ENCODE measurements at places on chromosomes 2 and 18.

DNA sequence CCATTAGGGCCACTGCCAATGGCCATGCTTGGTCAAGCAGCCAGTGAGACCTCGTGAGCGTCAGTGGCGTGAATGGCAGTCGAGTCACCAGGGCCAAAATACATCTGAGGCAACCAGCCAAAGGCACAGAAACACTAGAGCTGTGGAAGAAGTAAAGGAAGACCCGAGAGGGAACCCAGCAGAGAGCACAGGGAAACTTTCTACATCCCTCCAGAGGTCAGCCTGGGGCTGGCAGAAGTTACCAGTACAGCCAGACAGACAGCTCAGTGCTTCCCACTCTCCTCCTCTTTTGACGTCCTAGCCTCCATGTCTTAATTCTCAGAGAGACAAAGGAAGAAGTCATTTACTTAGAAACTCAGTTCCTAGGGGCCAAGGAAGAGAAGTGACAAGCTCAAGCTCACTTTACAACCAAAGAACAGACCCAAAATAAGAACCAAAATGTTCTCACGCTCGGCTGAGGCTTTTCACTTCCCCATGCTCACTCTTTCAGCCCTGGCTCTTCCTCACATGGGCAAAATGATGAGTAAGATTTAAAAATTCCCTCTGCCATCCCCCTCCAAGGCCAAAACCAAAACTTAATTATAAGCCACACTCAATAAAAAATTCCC lies 8.7 kb downstream of the CYRIA start:
- no peak for DNase-seq

DNA sequence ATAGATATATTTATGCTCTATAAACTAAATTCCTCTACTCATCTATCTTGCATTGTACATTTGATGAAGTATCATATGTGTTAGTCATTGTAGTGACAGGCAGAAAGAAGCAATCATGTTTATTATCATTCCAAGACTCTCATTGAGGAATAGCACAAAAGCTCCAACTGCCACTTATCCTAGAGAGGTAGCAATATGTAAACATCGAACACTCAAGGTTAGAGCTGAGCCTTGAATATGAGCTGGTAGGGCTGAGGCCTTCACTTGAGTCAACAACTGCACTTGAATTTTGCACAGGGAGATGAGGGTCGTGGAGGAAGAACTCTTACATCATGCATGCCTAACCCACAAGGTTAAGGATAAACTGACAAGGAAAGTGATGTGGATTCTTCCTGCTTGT lies 900.9 kb downstream of the CPS1 start:
- DNase-seq, result no peak

GRCh38 chr2:8409461-8410260 lies 272.2 kb upstream of the ID2 start:
- no peak for DNase-seq

- no peak for DNase-seq
These were observed 112.0 kb upstream of the FOSL2 start for GRCh38 chr2:28280619-28281018.

GRCh38 chr18:40570615-40571014 lies 1384.4 kb upstream of the PIK3C3 start:
- DNase-seq, result no peak

DNA sequence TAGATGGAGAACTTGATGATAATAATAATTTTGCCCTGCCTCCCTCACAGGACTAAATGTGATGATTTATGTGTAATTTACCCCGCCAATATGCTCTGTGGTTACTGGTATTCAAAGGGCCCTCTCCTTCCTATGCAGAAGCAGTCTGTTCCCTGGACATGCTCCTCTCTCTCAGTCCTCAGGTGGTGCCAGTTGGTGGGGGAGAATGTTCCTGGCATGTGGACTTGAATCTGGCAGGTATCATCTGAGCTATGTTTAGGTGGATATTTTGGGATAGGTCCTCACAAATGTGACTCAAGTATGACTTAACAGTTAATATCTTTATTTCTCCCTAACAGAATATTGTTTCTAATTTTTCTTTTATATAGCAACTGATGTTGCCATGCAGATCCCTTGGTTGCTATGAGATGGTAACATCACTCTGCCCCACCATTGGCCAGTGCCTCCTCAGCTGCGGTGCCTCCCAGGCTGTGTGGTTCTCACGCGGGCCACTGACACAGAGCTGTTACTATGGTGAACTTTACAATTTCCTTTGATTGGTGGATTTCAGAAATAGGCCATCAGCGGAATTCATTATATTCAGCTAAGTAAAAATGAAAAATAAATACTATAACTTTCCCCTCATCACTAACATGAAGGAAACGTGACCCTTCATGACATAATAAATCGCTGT lies 106.7 kb upstream of the PELI1 start:
- peak; percentile 38 for DNase-seq

GRCh38 chr2:150491943-150492342 lies 4.5 kb upstream of the RND3 start:
- DNase-seq, result no peak

- no peak for DNase-seq
These were observed 9.2 kb upstream of the CNRIP1 start for GRCh38 chr2:68328901-68329300.

DNA sequence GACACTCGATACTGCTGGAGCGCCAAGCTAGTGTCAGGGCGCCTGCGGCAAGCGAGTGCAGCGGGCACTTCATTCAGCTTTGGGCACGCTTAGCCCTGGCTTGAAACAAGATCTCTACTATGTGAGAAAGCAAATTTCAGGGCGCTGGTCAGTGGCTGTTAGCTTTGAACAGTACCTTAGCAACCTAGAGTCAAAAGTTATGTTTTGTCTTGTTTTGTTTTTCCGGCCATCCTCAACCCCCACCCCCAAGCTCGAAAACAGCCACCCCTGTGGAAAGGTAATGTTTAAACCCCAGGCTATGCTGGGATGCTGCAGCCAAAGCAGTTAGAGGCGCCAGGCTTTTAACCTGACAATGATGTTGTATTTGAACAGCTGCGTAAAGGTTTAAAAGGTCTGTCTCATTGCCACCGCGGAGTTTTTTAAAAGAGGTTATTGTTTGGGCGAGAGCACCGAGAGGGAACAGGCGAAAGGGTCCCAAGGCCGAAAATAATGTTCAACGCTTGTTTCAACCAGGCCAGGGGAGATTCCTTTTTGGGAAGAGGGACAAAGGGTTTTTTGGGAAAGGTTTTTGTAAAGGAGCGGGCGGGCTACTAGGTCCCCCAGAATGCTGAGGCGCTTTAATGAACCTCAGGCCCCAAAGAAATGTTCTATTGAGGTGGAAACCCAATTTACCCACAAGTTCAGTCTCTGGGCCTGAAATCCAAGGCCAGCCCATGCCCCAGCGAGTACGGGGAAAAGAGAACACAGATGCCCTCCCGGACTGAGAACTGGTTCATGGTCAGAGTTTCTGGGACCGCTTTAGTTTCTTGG lies 2.3 kb upstream of the HOXD10 start:
- DNase-seq, result no peak

All from right hindlimb (tissue), 1 donor.